Cardiac ventricle fibroblast (primary cell): ENCODE measurements at places on chromosomes 5 and 9. TPM values are rescaled to one million over a fixed set of nuclear protein-coding genes. Genes with fewer than 3 reads are reported as not detected.

TMEM232 gene
- 1.0 and 5.1 TPM in 2 replicates for total RNA-seq

CKMT2 gene
- total RNA-seq, result not detected in 2 replicates

PIGO gene
- total RNA-seq, result 10.8 and 11.3 TPM in 2 replicates

PITX1 gene
- total RNA-seq, result 0.25 and 0.78 TPM in 2 replicates

AJM1 gene
- 1.1 and 1.4 TPM in 2 replicates for total RNA-seq

ITGA2 gene
- 5.2 and 6.4 TPM in 2 replicates for total RNA-seq

ZCCHC10 gene
- 6.7 and 8.3 TPM in 2 replicates for total RNA-seq

RORB gene
- total RNA-seq, result 0.12 and 0.15 TPM in 2 replicates

KIAA0825 gene
- 5.3 and 5.7 TPM in 2 replicates for total RNA-seq

BTNL8 gene
- not detected in 2 replicates for total RNA-seq

TAF11L10 gene
- total RNA-seq, result not detected in 2 replicates
